Pulmonary artery endothelial cell (primary cell): ENCODE measurements at places on chromosomes 11 and 22. TPM values are rescaled to one million over a fixed set of nuclear protein-coding genes. Genes with fewer than 3 reads are reported as not detected.

- no peak for DNase-seq
Measured at GRCh38 chr22:37412495-37413250, 14.6 kb downstream of the ELFN2 start.

PATE4 gene
- not detected in 2 replicates for total RNA-seq

DNA sequence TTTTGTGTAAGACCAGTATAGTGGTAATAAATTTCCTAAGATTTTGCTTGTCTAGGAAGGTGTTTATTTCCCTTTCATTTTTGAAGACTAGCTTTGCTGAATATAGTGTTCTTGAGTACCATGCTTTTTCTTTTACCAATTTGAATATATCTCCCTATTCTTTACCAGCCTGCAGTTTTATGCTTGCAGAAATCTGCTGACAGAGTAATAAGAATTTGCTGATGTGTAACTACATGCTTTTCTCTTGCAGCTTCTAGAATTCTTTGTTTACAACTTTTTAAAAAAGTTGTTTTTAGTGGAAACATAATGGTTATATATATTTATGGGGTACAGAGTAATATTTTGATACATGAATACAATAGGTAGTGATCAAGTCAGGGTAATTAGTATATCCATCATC is 324.8 kb upstream of the FOLH1 start:
- DNase-seq: no peak

- DNase-seq: no peak
Measured at GRCh38 chr11:106152013-106152412, 74.6 kb downstream of the AASDHPPT start.

DNA sequence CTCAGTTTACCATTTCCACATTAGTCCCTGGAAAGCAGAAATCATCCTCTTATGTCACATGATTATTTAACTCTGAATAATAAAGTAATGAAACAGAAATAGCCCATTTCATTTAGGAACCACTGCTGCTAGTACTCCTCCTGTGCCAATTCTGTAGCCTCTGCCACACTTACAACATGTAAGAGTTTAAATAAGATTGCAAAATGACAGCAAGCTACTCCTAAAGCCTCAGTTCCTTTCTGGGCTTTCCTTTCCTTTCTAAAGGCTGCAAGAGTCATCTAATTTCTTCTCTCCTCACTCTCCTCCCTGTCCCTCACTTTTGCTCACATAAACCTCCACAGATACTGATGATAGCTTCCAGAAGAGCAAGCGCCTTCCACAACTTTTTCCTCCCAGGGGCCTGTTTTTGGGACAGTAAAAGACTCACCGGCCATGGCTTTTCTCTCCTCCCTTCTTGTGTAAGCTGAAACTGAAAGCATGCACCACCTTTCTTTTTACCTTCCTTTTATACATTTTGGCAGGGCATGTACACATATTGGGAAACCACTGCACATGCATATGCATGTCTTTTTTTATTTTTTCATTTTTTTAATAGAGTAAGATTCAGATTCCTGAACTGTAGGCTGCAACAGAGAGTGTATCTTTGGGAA is 38.5 kb downstream of the CARD18 start:
- no peak for DNase-seq

- no peak for DNase-seq
Measured at GRCh38 chr11:417652-418342, 3.0 kb upstream of the SIGIRR start.

GRCh38 chr11:46388619-46389449 is 2.7 kb downstream of the CHRM4 start:
- no peak for DNase-seq

- no peak for DNase-seq
Measured at GRCh38 chr22:49515475-49515874, 312.2 kb downstream of the BRD1 start.

DNA sequence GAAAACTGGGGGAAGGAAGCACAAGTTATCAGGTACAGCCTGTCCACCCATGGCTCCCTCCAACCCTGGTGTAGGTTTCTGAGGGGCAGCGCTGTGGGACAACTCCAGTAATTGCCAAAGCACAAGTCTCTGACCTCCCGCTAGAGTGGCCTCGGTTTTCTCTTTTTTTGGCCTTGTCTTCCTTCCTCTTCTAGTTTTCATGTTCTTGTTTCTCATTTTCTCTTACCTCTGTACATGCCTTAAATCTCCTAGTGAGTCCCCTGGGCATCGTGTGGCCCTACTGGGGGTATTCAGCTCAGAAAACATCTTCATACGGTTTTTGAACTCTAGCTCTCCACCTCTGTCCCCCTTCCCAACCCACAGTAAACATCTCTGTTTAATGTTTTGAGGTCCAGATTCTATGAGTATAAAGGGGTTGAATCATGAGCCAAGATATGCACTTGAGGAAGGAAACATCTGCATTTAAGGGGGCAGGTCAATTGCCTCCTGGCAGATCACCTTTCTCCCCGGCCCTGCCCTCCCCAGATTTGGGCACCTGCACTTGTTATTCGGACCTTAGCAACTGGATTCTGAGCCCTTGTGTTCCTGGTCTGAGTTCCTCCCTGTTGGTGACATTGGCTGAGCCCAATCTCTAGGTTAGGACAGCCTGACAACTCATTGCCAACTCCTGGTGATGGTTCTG is 8.4 kb upstream of the LMO2 start:
- no peak for DNase-seq

- no peak for DNase-seq
Measured at GRCh38 chr11:45179686-45180178, 33.3 kb downstream of the PRDM11 start.

TNNT3 gene
- total RNA-seq: not detected in 2 replicates

DNA sequence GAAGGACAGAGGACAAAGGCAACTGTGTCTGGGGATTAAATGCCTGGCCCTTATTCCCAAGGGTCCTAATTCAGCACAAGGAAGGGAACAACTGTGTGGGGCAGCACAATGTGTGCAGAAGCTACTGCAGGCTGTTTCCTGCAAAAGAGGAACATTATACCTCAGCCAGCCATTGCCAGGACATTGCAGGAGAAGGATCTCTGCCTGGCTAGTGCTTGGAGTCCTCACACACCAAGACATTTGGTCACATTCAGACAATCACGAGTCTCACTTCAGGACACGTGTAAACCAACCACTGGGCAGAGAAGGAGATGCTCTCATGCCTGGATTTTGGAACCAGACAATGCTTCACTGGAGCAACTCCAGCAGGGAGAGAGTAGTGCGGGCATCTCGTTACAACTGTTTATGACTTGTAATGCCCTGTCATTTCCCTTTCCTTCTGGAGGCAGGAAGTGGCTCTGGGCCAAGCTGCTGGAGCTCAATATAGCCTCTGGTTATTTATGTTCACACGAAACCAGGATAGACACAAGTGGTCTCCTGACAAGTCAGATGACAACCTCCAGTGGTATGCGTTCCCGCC is 23.9 kb upstream of the ZC3H12C start:
- DNase-seq: peak; percentile 94

GRCh38 chr22:44473166-44473565 is 24.9 kb downstream of the RTL6 start:
- DNase-seq: no peak

GRCh38 chr11:36377759-36378564 is 81.9 kb downstream of the PRR5L start:
- no peak for DNase-seq
